Iris pigment epithelial cell (primary cell): ENCODE measurements at places on chromosomes 2 and 18.

DNA sequence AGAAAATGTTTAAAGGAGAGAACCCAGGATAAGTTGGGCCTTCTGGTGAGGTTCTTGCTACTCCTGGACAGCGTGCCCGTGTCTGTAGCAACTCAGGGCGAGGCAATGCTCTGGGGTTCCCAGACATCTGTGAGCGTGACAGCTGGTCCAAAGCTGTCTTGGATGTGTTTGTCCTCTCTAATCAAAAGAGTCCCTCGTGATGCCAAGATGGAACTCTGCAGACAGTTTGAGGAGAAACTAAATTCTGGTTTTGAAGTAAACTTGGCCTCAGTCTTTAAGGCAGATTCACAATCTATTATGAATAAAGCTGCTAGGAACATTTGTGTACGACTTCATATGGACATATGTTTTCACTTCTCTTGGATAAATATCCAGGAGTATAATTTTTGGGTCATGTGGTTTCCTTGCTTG, 47.3 kb downstream of the TMEM17 start:
- DNase-seq, result no peak

DNA sequence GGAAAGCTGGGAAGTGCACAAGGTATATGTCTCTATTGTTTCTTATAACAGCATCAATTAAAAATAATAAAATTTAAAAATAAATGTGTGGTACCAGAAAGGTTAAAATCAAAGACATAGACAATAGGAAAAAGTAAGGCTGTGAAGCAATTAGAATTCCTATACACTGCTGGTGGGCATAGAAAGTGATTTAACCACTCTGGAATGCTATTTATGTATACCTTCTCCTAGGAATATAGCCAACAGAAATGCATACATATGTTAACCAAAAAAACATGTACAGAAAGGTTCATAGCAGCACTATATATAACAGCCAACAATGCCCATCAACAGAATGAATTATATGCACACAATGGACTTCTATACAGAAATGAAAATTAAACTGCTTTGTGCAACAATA, 43.0 kb downstream of the WDSUB1 start:
- DNase-seq, result no peak

DNA sequence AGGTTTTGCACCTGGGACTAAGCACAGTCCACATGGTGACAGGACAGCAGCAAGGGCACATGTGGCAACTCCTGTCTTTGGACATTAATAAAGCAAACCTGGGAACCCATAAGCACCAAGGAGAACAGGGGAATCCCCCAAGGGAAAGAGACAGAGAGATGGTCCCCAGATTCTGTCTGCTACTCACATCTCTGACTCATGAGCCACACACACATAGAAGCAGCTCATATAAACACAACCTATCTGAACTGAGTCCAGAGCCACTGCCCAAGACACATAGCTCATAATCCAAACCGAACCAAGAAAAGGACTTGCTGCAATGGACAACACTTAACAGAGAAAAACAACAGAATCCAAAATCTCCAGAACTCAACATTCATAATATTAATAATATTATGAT, 82.5 kb downstream of the OSBPL1A start:
- peak; percentile 68 for DNase-seq

DNA sequence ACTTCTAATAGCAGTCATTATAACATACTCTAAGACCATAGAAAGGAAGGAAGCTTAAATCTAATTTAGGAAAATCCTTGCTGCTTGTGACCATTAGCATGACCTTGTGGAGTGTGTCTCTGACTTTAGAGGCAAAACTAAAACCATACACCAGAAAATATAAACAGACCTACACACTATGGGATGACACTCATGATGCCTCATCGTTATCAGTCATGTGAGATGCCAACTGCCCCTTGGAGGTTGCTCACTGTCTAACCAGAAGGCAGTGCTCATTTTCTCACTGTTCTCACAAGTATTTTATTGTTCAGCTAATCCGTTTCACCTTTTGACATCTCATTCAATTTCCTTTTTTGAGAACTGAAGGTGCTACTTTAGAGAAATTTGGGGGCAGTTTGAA, 376.9 kb downstream of the RND3 start:
- DNase-seq, result no peak

- DNase-seq, result no peak
Observed at GRCh38 chr2:176781570-176782217, 430.9 kb upstream of the HNRNPA3 start.

GRCh38 chr2:74290466-74291217, 52.6 kb downstream of the SLC4A5 start:
- DNase-seq, result no peak

GRCh38 chr2:20561637-20562454, 89.1 kb downstream of the HS1BP3 start:
- peak; percentile 82 for DNase-seq

- DNase-seq, result no peak
Observed at GRCh38 chr2:200068642-200069041, 113.3 kb downstream of the MAIP1 start.

GRCh38 chr2:242075168-242075567, 205.6 kb downstream of the RTP5 start:
- peak; percentile 50 for DNase-seq

DNA sequence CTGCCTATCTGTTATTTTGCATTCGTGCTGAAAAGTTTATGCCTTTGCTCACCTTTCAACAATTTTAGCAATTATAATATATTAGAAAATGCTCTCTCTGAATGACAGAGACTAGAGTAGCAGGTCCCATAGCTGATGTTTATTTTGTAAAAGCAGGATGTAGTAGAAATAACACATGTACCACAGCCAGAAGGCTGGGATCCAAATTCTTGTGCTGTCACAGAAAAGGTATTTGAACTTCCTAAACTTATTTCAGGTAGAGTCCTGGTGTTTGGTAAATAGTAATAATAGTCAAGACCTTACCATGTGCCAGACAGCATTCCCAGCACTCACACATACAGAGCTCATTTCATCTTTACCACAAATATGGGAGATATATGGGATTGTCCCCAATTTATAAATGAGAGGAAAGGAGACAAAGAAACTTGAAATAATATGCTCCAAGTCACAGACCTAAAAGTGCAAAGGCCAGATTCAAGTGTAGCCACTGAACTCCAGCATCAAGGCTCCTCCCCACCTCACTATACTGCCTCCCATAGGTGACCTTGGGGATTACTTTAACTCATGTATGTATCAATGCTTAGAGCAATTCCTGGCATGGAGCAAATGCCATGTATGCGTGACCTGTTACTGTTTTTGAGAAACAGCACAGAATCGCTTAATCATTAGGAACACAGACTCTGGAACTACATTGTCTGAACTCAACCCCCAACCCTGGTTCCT, 284.7 kb upstream of the RAB12 start:
- DNase-seq, result no peak

DNA sequence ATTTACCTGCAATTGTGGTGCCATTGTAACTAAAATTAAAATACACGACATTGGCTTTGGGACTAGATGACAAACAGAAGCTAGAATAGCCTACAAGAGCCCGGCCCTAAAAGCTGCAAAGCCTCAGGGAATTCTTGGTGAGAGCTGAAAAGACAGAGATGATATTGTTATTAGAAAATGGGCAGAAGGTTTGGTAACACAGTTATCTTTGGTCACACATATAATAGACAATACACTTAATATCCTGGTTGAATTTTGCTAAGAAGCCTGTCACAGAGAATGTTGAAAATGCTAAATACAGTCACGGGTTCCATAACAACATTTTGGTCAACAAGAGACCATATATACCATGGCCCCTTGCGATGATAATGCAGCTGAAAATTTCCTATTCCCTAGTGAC, 157.3 kb upstream of the CDH19 start:
- no peak for DNase-seq
